Activated naive CD4-positive, alpha-beta T cell treated with anti-CD3 and anti-CD28 coated beads, Interleukin-2, amount 50 U/mL, for 72 hours (primary cell): ENCODE measurements at places on chromosomes 12 and 14. TPM values are rescaled to one million over a fixed set of nuclear protein-coding genes. Genes with fewer than 3 reads are reported as not detected.

Gene RNASE4
- 0.60 TPM for total RNA-seq

DNA sequence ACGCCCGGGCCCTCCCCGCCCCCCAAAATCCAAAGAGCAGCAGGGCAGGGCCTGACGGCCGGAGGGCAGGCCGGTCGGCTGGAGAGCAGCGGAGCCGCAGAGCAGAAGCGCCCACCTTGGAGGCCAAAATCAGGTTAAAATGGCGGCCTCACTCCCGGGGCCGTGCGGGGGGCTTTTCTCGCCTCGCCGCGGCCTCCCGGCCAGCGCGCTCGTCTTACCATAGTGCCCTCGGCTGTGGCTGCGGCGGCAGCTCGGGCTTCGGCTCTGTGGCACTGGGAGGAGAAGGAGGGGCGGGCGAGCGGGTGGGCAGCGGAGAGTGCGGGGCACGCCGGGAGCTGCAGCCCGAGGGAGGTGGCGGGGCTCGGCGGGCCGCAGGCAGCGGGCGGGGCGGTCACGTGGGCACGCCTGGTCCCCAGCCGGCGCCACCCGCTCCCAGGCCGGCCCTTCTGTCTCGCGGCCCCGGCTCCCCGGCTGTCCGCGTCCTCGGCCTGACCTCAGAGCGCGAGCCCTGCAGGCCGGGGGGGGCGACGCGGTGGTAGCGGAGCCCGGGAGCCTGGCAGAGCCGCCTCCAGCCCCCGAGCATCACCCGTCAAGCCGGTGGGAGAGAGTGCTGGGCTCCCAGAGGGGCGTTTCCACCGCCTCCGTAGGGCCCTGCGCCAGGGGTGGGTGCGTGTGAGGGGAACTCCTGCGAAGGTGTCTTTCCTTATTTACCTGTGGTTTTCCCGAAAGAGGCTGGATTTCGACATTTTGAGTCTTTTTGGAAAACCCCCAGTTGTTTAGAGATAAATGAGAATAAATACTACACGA, at the start of gene CFL2:
TSS of gene CFL2 (minus strand) at position 274 of the 807 bp plus-strand sequence. CDS start at position 221, 53 bp downstream.
- DNase-seq = peak; percentile 63

DNA sequence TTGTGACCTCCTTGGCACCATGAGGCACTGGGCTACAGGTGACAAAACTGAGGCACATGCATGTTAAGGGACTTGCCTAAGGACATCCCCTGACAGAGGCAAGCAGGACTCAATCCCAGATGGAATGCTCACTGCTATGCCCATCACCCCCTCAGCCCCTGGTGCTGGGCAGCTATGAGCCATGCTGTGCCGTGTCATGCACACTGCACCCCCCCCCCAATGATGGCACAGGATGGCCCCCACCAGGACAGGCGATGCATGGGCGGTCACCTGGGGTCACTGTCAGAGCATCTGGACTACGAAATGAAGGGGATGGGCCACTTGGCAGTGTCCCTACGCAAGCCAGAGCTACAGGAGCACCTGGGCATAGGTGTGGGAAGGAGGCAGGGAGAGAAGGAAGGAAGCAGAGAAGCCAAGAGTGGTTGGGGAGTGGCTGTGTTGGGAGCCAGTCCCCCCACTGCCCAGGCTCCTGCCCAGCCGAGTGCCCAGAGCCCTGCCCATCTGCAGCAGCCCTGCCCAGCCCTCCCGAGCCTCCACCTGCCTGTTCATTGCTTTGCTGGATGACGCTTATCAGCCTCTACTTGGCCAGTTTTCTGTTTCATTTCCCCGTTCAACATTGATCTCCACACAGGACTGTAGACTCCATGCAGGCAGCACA, 84.9 kb upstream of the DIO3 start:
- no peak for DNase-seq

- DNase-seq = no peak
Measured at GRCh38 chr12:114400361-114400811, 5.6 kb downstream of the TBX5 start.

DNA sequence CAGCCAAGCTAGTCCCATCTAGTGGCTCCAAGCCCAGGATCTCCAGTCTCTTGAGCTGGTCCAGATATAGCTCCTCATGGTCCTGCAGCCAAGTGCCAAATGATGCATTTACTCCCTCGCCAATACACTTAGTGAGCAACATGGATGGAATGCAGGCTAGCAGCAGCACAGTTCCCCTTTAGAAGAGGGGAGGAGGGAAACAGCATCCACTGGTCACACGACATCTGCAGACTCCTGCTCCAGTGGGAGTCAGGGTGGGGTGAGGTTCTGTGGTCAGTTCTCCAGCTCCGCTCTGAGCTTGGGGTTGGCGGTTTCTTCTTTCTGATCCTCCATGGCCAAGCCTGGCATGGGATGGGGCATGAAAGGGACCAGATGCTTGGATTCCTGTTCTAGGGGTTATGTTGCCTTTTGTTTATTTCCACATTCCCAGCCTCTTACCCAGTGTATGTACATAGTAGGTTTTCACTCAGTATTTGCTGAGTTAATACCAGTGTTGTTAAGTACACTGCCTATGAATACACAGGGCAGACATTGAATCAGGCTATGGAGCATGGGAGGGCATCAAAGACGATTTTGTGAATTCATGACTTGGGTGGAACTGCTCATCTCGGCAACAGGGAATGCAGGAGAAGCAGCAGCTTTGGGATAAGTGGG, 57.3 kb downstream of the GALNT16 start:
- DNase-seq = no peak

DNA sequence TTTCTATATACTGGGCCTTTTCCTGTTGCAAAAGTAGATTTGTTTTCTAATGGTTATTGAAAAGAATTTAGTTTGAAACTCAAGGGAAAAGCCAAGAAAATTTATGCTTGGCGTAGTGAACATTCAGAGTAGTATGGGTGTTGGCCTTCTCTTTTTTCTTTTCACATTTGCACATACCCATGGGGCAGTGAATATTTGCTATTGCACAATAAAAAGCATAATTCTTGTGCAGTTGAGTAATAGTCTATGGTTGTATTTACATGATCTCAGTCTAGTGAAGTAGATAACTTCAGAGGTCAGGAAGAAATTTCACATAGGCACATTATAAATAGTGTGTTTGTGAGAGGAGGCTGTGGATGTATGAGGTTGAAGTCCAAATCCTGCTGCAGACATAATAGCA, 158.1 kb downstream of the FLRT2 start:
- DNase-seq = no peak

DNA sequence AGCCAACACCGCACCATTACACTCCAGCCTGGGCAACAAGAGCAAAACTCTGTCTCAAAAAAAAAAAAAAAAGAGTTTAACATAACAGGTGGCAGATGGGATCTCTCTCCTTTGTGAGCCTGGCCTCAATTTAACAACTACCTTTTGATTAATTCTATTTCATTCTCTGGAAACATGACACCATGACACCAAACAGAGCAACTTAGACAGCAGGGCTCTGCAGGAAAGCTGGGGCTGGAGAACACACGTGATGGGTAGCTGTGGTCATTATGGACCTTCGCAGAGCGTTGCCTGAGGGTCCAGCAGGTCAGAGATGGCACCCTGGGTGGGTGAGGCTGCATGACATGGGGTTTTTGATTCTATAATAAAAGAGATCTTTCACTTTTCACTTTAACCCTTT, 1.7 kb upstream of the DGLUCY start:
- no peak for DNase-seq

GRCh38 chr14:95464103-95464502, 52.3 kb downstream of the SYNE3 start:
- no peak for DNase-seq

DNA sequence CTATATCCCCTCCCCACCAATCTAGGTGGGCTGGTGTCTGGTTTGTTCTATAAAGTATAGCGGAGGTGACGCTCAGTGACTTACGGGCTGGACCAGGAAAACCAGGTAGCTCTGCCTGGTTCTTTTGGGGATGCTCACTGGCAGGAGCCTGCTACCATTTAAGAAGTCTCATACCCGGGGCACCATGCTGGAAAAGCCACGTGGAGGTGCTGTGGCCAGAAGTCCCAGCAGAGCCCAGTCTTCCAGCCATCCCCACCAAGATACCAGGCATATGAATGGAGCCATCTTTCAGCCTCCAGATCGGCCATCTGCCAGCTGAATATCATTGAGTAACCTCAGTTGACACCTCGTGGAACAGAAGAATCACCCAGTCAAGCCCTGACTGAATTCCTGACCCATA, 87.2 kb downstream of the AACS start:
- DNase-seq = no peak
